ENCODE measurements at places on chromosomes 2 and 18. TPM values are rescaled to one million over a fixed set of nuclear protein-coding genes. Genes with fewer than 3 reads are reported as not detected.

DNA sequence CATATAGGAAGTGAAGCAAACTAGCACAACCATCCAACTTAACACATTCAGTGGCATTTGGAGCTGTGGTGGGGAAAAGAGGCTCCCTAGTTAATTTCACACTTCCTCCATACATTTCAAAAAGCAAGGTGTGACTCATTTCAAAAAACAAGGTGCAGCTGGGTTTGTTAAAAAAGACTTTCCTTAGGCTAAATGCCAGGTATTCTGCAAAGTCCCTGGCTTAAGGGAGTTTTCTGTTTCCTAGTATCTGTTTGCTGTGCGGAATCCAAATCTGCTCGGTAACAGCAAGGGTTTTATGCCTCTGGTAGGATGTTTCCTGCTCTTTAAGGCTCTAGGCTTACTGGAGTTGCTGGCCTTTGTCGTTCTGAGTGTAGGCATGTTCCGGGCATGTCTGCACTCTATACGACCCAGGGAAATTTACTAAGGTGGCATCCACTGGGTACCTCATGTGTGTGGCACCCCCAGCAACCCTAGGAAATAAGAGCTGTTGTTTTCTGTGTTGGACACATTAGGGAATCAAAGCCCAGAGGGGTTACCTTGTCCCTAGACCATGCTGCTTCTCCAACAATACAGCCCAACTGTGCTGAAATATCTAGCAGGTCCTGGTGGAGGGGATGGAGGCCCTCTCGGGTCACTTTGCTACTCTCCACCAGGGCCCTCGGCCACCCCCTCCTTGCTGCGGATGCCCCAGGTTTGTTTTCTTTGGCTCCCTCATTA, 634 bp upstream of the MSGN1 start:
- DNase-seq, result no peak

DNA sequence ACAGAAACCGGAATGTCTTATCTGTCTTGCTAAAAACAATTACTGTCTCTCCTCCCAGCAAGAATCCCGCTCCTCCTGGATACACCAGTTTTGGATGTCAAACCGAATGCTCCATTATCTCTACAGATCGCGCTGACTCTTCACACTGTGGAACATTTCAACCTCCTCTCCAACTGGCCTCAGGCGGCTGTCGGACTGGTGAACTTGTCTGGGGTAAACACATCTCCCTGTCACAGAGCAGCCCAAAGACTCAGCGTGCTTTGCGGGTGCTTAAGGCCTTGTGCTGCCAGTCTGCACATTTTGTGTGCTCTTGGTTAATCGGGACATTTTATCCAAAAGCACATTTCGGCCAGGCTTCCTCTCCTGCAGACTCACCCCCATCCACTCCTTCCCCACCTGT, 173.1 kb downstream of the ICOS start:
- no peak for DNase-seq

The TEKT4 gene
- 0.32 TPM for total RNA-seq

GRCh38 chr2:190545093-190545492, 10.6 kb upstream of the NEMP2 start:
- DNase-seq, result no peak

DNA sequence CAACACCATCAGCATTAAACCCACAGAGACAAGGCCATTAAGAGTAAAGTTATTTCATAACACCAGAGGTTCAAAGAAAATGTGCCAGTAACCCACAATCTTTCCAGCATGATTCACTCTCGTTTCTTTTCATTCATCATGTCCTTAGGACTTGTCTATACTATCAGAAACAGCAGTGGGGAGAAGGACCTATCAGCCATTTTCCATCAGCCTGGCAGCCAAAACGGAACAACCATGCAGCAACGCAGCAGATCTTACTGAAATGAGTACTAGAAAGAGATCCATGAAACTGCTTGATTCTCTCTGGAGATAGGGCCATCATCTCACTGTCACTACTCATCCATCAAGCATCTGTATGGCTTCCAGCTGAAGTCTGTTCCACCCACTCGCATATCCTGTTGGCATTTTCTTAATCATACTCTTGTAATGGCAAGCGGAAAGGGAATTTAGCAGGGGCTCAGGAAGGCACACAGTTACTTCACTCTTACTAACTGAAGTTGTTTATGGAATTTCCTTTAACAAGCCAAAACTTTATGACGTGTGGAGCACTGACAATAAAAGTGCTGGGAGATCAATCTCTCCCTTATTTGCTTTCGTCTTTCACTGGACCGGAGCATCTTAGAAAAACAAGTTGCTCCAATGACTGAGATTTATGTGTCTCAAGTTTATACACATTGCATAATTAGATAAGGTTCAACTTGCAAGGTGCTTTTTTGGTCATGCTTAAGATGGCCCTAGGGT, 69.7 kb downstream of the EPHA4 start:
- DNase-seq, result no peak

GRCh38 chr2:31511376-31511775, 69.4 kb downstream of the SRD5A2 start:
- no peak for DNase-seq

- DNase-seq, result no peak
Observed at GRCh38 chr2:228917220-228917619, 353.9 kb downstream of the PID1 start.

GRCh38 chr18:13528739-13529392, 197.5 kb downstream of the FAM210A start:
- no peak for DNase-seq

- no peak for DNase-seq
Observed at GRCh38 chr2:88085099-88085498, 17.5 kb downstream of the SMYD1 start.

DNA sequence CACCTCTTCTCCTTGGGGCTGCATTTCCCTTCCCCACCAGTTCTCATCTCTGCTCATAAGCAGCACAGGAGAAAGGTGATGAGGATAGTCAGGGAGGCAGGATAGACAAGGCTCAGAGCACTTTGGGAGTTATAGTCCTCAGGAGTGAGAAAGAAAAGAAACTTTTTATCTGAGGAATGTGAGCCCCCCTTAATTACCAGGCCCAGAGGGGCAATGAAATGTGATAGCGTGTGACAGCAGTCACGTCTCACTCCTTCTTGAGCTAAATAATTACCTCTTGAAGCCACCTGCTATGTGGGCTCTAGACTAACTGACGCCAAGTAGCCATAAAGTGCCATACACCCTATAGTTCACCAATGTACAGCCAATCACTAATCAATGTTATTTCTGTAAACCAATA, 105.8 kb downstream of the SPP2 start:
- no peak for DNase-seq

- DNase-seq, result no peak
Observed at GRCh38 chr2:232497348-232497747, 9.7 kb upstream of the ECEL1 start.

The SUCLG1 gene
- total RNA-seq, result 216 TPM

DNA sequence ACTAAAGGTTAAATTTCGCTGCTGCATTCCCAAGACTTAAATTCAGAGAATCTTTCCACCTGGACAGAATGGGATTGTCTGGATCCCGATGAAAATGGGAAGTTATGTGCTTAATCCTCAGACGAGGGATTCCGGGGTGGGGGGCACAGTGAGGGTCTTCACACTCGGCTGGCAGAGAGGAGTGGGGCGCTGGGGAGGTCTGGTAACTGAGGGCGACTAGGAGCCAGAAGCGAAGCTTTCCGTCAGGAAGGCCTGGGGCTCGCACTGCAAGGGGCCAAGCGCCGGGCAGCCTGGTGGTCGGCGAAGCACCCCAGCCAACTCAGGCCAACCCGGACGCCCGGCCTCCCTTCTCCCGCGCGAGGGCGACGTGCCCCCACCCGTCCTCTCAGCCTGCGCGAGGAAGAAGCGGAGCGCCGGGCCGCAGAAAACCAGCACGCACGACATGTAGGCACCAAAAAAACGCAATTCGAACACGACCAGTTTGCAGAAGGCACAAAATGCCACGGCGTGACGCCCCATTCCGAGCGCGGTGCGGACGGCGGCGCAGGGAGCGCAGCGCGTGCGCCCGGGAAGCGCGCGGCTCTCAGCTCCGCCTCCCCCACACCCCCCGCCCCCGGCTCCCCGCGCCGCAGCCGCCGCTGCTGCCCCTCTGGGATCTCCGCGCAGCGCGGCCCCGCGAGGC, 188.1 kb downstream of the ZEB2 start:
- peak; percentile 89 for DNase-seq

DNA sequence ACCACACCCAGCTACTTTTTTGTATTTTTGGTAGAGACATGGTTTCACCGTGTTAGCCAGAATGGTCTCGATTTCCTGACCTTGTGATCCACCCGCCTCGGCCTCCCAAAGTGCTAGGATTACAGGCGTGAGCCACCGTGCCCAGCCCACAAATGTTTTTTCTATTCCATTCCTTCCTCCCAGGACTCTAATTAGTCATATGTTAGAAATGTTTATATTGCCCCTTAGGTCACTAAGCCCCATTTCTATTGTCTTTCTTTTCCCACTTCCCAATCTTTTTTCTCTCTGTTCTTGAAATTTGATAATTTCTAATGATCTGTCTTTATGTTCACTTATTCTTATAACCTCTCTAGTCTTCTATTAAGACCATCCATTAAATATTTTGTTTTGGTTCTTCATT, 31.3 kb upstream of the CDCA7 start:
- DNase-seq, result no peak

DNA sequence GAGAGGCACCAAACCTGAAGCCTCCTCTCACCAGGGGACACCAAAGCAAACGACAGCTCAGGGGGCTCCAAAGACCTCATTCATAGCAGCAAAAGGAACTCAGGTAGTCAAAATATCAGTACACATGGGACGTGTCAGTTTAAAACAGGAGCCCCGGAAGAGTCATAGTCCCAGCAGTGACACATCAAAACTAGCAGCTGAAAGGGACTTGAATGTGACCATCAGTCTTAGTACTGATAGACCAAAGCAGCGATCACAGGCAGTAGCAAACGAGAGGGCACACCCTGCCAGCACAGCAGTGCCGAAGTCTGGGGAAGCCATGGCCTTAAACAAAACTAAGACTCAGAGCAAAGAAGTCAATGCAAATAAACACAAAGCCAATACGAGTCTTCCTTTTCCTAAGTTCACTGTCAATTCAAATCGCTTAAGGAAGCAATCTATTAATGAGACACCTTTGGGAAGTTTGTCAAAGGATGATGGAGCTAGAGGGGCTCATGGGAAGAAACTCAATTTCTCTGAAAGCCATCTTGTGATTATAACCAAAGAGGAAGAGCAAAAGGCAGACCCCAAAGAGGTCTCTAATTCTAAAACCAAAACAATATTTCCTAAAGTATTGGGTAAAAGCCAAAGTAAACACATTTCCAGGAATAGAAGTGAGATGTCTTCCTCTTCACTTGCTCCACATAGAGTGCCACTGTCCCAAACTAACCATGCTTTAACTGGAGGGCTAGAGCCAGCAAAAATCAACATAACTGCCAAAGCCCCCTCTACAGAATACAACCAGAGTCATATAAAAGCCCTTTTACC, 1.2 kb downstream of the GALNT5 start:
- no peak for DNase-seq

DNA sequence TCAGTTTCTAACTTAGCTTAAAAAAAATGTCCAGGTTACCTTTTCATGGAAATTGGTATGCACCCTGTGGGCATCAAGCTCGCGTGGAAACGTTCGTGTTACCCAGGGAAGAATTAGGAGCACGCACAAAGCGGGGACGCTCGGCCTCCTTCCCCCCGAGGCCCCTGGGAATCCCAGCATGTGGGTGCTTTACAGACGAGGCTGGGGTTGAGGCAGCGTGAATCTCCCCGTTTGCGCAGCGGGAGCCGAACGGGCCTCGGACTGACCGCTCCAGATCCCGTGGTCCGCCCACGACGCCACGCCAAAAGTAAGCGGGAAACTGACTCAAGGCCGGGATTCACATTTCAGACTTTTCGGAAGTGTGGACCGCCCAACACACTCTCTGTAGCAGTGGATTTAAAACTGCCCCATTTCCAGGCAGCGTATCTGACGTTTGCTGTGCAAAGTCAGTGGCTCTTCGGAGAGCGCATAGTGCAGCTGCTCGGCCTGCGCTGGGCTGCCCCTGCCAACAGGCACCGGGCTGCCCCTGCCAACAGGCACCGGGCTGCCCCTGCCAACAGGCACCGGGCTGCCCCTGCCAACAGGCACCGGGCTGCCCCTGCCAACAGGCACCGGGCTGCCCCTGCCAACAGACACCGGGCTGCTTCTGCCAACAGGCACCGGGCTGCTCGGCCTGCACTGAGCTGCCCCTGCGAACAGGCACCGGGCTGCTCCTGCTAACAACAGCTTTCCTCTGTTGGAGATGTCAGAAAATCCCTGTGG, 49.7 kb downstream of the SH3YL1 start:
- DNase-seq, result no peak
